Activated naive CD8-positive, alpha-beta T cell treated with anti-CD3 and anti-CD28 coated beads for 36 hours (primary cell): ENCODE measurements at places on chromosomes 7 and 10.

- DNase-seq: no peak
These were observed 229.2 kb downstream of the GPAM start for GRCh38 chr10:111954386-111954785.

DNA sequence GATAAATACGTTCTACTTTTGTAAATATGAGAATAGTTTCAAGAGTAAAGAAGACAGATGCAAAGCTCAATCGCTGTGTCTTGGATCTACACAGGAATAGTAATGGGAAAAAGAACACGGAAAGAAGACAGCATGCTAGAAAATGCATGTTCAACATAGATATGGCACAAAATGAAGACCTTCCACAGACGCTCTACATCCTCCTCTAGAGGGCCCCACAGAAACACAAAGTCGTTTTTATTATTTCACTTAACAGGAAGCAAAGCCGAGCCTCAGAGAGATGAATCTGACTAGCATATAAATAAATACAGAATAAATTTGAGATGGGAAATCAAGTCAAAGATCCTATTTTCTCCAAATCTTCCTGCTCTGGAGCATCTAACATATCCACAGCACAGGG is 292.6 kb downstream of the PARD3 start:
- DNase-seq: no peak

DNA sequence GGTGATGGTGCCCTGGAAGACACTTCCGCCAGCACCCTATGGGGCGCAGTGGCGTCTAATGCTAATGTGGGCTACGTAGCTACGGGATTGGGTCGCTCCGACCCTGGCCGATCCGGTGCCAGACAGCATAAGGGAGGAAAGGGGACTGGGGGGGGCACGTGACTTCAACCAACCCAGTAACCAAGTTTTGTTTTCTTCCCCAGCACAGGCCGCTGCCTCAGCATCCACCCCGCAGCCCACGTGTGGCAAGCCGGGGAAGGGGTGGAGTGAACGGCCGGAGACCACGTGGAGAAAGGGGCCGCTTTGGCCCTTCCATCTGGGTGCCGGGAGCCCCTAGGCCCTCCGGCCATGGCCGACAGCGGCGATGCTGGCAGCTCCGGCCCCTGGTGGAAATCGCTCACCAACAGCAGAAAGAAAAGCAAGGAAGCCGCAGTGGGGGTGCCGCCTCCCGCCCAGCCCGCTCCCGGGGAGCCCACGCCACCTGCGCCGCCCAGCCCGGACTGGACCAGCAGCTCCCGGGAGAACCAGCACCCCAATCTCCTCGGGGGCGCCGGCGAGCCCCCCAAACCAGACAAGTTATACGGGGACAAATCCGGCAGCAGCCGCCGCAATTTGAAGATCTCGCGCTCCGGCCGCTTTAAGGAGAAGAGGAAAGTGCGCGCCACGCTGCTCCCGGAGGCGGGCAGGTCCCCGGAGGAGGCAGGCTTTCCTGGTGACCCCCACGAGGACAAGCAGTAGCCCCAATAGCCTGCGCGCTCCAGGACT is 2.5 kb downstream of the PRR15 start:
- peak; percentile 3 for DNase-seq

DNA sequence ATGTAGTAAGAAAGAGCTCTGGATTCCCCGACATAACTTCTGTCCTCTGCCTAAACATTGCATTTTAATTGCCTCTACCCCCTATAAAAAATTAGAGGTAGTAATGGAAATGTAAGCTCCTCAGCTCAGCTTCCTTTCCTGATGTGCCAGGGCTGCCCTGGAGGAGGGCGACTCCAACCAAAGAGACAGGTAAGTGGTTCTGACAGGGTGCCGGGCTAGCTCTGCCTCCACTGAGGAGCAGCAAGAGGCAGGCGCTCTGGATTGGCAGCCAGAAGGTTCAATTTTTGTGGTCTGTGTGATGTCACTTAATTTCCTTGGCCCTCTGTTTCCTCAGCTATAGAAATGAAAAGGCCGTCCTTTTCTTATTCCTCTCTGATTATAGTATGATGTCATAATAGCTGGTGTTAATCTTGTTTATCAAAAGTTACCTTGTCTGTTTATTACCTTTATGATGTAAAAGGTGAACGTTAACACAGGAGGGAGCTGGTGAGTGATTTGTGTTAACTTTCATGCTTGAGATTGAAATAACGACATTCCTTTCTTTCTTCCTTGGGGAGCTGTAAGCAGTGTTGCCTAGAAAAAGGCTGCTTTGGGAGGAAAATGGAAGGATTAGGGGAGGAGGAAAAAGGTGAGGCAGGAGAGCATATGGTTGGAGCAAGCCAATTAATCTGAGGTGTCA is 51.8 kb downstream of the ANLN start:
- DNase-seq: no peak

DNA sequence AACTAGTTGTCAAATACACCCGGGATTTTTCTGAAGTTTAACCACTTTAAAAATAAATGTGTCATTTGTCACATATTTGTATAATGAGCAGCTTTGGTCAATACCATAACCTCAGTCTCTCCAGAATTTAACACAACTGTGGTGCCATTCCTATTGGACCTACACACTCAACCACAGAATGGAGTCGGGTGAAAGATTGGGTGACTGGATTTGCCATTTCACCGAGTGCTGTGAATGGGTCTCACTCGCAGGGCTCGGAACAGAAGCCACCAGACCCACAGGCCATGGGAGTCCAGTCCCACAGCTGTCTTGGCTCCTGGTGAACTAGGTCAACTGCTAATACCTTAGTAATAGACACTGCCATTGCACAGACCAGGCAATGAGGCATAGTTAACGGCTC is 298.4 kb downstream of the CCDC3 start:
- DNase-seq: no peak

DNA sequence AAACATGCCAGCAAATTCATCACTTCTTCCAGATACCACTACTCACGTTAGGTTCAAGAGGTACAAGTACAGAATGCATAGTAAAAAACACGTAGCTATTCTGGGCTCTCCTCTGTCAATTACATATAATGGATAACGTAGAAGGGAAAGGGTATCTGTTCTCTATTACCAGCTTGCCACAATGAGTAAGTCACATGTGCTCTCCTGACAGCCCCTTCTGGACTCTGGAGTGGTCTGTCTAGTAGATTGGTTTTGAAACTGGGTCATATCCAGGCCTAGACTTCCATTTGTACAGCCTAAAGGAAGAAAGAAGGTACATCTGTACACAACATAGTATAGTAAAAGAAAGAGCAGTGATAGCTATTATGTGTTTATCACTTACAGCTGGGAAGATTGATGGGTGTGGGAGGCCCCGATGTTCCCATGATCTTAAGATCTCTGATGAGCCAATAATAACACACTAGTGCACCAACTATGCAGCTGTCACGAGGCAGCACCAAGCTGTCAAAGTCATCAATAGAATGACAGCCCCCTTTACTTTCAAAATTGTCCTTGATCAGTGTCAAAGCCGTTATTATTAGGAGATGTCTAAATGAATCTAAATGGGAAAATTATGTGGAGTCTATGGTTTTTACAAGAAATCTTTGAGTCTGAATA is 161.9 kb upstream of the AGK start:
- no peak for DNase-seq

DNA sequence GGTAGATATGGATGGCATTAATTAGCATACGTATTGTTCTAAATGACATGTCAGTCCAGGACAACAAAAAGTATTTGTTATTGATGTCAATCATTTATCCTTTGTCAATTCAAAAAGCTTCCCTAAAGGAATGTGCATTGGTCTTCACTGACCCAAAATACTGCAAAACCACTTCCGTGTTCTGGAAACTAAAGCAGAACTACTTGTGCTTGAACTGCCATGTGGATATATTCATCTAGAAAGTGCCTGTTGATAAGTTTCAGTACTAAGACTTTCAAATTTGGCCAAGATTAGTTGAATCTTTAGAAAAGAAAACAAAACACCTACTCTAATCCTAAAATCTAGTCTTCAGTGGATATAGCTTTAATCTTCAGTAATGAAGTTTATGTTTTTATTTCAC is 242.1 kb upstream of the PPP1R3A start:
- DNase-seq: no peak

DNA sequence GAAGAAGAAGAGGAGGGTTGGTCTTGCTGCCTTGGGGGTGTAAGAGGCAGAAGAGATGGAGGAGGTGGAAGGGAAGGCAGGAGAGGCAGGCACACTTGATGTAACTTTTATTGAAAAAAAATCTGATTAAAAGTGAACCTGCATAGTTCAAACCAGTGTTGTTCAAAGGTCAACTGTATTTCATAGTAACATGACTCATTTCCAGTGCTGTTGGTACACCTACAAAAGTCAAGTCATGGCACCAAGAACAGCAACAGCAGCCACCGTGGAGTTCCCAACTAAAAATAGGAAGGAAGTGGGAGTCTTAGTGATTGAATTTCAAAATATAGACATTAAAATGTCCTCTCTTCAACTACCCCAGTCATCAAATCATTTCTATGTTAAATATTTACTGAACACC is 88.5 kb downstream of the CTNNA3 start:
- DNase-seq: no peak

DNA sequence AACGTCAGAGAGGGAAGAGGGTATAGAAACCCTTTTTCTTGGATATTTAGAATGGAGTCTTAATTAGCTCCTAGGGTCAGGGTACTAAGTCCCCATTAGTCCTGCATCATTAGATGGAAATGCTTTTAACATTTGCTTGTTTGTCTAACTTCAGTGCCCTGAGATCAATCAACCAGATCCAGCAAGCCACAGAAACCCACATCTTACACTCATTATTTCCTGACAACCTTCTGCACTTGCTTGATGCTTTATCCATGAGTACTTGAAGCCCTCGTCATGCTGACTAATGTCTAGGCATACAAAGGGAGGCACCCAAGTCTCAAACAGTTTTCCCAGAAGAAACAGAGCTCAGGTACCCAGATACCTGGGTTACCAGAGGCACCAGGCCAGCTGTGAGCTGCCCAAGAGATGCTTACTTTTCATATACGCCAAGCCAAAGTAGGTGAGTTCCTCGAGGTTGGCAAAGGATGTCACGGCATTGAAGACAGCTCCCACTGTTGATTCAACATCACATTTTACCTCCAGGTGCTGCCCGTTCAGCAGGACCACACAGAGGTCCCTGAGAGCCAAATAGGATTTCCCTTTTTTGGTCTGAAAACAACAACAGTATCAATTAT is 42.7 kb downstream of the FRMPD2 start:
- DNase-seq: no peak

DNA sequence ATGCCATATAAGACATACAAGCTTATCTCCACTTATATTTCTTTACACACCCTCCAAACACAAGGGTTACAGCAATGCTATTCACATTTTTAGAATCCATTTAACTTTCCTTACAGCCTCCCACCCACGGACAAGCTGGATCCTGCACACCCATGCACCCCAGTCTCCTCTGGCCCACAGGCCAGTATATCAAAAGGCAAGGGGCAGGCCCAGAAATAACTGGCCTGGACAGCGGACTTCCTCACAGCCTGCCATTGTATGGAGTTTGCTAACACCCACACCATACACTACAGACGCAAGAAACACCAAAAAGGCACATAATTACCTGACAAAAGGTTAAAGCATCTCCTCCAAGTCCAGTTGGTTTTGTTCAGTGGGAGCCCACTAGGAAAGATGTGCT is 12.0 kb downstream of the HOXA4 start:
- no peak for DNase-seq

GRCh38 chr7:127901895-127902703 is 129.1 kb downstream of the LRRC4 start:
- no peak for DNase-seq

GRCh38 chr7:116966601-116967000 is 13.3 kb downstream of the ST7 start:
- DNase-seq: no peak

- DNase-seq: no peak
These were observed 116.2 kb downstream of the LRMDA start for GRCh38 chr10:75547391-75548298.

DNA sequence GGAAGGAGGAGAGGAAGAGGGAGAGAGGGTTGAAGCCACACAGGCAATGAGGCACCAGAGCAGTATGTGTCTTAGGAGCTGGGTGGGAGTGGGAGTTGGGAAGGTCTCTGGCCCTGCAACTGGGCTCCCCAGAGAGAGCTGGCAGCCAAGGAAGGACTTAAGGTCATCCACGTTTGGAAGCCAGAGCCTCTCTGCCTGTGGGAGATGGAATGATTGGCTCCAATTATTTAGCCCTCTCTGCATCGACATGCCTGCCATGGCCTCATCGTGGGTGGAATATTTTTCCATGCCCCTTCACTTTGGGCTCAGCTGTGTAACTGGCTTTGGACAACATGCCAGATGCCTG is 478.5 kb downstream of the RPS24 start:
- DNase-seq: no peak

GRCh38 chr10:6211341-6211670 is 8.6 kb downstream of the PFKFB3 start:
- no peak for DNase-seq

DNA sequence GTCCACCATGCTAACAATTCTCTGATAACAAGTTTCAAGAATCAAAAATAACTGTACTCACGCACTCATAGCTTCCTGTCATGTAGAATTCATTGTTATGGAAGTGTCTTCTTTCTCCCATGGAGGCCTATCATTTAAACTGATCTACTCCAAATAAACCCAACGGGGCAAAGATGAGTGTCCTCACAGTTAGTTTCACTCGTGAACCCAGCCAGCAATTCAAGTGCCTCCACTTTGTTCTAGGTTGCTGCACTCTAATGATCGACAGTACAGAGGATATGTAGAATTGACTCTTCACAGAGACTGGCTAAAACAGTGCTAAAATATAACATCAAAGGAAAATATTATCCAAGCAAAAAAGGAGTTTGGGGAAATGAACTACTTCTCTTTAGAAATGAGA is 111.4 kb downstream of the LRRN3 start:
- no peak for DNase-seq
